ENCODE measurements at places on chromosomes 7 and 10.
A peak's percentile ranks its signal among the peaks of the same experiment; 100 is the strongest.

GRCh38 chr10:21534604-21535493 is 817 bp downstream of the MLLT10 start:
- peak; percentile 79 for DNase-seq

- no peak for DNase-seq
Observed at GRCh38 chr10:12795315-12796110, 206.0 kb downstream of the CCDC3 start.

- peak; percentile 98 for DNase-seq
Observed at GRCh38 chr7:92528188-92528957, at the start of the genes PEX1 and RBM48. TSS of gene PEX1 (minus strand) at chr7:92528520. CDS start at chr7:92528435, 85 bp downstream. TSS of gene RBM48 (plus strand) at chr7:92528795. CDS start at chr7:92528814, 19 bp downstream.

DNA sequence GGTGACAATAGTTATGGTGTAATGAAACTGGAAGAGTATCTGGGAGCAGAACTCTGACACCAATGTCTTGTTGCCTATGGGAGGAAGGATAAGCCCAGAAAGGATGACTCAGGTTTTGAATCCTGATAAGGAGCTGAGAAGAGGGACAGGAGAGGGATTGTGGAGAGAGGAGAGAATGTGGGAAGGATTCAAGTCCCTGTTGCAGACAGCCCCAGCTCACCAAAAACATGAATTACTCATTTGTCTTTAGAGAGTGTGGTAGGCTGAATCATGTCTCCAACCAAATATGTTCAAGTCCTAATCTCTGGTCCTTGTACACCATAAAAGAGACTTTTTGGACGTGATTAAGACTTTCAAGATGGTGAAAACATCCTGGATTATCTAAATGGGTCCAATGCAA is 206.9 kb upstream of the PHYHIPL start:
- no peak for DNase-seq

DNA sequence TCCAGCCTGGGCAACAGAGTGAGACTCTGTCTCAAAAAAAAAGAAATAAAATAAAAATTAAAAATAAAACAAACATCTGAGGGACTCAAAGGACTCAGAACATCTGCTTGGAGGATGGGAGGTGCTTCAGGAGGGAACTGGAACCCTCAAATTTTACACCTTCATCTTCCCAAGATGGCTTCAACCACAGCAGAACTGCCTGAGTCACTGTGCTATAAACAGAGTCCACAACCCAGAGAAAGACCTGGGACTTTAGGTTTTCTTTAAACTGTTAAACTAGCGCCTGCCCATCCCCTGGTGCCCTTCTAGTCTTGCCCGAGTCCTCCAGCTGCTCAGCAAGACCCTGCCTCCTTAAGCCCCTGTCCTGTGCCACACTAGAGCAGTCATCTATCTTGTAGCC is 40.8 kb downstream of the RGS10 start:
- DNase-seq, result no peak

DNA sequence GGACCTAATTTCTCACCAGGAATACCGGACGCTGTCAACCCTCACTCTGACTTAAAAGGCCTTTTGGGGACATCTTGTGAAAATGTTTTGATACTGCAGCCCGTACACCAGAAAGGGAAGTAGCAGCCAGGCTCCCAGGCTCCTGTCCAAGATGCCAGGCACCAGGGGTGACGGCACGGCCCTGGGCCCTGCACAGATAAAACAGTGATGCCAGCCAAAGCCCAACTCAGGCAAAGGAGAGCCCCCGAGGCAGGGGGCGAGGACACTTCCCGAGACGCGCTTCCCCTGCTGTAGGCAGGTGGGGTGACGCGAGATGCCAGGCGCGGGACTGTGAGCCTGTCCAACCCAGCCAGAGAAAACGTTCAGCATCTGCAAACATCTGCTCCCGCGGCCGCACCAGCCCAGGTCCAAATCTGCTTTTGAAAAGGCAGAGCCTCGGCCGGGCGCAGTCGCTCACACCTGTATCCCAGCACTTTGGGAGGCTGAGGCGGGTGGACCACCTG is 15.7 kb downstream of the ZFAND2A start:
- DNase-seq, result no peak

DNA sequence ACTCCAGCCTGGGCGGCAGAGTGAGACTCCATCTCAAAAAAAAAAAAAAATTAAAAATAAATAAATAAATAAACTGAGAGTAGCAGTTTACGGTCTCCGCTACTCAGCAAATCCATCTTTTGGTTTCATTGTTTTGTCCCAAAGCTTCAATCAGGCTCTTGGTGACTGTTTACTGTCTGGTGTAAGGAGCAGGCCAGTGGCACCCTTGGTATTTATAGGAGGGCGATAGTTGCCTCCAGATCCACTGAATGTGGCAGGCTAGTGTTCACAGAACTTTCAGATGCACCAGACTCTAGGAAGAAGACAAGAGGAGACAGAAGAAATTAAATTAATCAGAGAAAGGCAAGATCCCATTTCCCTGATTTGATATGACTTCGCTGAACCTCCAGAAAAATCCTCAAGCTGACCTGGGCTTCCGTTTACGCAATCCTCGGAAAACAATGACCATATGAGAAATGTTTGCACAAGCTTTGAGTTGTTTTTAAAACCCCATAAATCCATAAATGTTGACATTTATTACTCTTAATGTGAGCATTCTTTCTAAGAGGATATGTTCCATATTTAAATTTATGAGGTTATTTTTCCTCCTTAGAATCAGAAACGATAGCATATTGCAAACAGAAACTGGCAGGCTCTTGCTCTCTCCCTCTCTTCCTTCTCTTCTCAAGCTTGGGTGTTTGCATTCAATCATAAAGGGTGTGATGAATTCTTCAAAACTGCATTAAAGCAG is 7.1 kb upstream of the MUC3A start:
- no peak for DNase-seq

DNA sequence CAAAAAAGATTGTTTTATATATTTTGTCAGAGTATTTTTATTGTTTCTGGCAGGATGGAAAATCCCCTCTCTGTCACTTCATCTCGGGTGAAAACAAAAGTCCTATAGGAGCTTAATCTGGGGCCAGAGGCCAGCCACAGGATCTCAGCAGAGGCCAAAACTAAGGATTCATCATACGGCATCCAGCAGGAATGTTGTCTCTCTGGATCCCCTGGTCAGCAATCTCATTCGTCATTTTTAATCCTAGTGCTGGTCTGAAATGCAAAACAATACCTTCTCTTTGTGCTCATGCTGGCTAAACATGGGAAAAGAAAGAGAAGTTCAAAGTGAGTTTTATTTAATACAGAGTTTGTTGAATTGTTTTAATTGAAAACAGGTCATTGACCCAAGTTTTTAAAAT is 482.5 kb upstream of the AUTS2 start:
- DNase-seq, result no peak

GRCh38 chr10:122102869-122103525 is 114.0 kb downstream of the TACC2 start:
- no peak for DNase-seq

GRCh38 chr10:43299579-43299978 is 32.7 kb upstream of the RASGEF1A start:
- DNase-seq, result no peak

GRCh38 chr10:86203162-86203905 is 163.3 kb downstream of the GRID1 start:
- DNase-seq, result peak; percentile 74

DNA sequence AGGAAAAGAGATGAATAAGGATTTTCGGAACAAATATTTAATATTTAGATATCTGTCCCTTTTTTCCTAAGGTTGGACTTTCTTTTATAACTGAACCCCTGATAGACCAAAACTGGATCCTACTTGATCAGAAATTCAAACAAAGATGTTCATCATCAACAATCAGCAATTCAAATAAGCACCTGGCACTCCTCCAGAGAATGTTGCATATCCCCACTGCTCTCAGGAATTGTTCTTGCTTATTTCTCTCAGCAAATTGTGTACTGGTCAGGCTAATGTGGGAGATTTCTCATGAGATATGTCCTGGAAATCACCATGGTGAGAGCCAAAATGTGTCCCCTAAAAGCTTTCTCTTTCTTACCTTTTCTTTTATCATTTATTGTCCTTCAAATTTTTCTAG is 40.3 kb upstream of the LHFPL3 start:
- DNase-seq, result no peak

- DNase-seq, result no peak
Observed at GRCh38 chr10:116760919-116761318, 18.6 kb upstream of the HSPA12A start.

GRCh38 chr7:25716421-25716820 is 435.6 kb upstream of the NFE2L3 start:
- DNase-seq, result no peak

GRCh38 chr10:88901984-88902789 is 22.1 kb downstream of the STAMBPL1 start:
- no peak for DNase-seq

- DNase-seq, result no peak
Observed at GRCh38 chr7:30019387-30019786, 7.1 kb downstream of the FKBP14 start.

GRCh38 chr7:2157473-2158279 is 75.1 kb downstream of the MAD1L1 start:
- no peak for DNase-seq

- no peak for DNase-seq
Observed at GRCh38 chr7:55464422-55464821, 99.3 kb downstream of the LANCL2 start.

GRCh38 chr10:44628921-44629320 is 244.0 kb upstream of the CXCL12 start:
- no peak for DNase-seq

GRCh38 chr10:79904671-79905321 is 44.1 kb downstream of the SFTPD start:
- peak; percentile 85 for DNase-seq

DNA sequence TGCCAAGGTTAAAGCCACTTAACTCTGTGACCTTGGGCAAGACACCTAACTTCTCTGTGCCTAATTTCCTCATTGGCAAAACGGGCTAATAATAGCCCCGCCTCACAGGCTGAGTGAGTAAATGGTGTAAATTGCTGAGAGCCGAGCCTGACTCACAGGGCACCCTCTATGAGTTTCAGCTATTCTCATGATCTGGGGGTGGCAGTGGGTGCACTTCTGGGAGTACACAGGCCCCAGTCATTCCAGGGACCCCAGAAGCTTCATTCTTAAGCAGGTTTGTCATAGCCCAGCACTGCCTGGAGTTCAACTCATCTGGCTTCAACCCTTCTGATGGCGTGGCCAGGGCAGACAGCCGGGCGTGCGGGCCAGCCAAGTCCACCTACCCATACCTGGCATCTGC is 137.2 kb downstream of the GRID1 start:
- DNase-seq, result no peak
